ENCODE measurements at places on chromosomes 11 and 22. TPM values are rescaled to one million over a fixed set of nuclear protein-coding genes. Genes with fewer than 3 reads are reported as not detected.

DNA sequence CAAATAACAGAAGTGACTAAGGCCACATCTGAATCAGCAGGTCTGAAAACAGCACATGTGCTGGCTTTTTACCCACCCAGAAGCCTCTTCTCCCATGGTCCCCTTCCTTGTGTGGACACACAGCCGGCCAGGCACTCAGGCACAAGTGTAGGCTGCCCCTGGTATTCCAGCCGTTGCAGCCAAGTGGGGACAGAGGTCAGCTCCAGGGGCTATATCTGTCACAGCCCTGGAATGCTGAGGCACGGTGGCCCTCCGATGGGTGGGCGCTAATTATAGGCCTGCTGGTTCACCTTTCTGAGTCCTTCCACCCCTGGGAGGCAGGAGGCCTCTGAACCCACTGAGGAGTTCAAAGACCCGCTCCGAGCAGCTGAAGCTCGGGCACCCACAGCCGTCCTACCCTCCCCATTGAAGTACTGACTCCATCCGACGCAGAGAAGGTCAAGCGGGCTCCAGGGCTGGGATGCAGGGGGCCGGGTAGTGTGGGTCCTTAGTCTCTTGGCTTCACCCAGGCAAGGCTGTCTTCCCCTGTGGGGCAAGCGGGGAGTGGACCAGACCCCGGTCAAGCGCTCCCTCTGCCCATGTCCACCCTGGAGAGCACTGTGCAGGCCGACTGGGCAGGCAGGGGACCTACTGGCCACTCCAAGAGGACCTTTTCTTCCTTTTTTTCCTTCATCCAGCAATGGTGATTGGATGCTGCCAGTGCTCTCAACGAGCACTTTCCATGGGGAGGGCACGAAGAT is 14.3 kb downstream of the FGF3 start:
- DNase-seq = no peak

- DNase-seq = no peak
Measured at GRCh38 chr11:67468056-67468455, 995 bp downstream of the TMEM134 start.

DNA sequence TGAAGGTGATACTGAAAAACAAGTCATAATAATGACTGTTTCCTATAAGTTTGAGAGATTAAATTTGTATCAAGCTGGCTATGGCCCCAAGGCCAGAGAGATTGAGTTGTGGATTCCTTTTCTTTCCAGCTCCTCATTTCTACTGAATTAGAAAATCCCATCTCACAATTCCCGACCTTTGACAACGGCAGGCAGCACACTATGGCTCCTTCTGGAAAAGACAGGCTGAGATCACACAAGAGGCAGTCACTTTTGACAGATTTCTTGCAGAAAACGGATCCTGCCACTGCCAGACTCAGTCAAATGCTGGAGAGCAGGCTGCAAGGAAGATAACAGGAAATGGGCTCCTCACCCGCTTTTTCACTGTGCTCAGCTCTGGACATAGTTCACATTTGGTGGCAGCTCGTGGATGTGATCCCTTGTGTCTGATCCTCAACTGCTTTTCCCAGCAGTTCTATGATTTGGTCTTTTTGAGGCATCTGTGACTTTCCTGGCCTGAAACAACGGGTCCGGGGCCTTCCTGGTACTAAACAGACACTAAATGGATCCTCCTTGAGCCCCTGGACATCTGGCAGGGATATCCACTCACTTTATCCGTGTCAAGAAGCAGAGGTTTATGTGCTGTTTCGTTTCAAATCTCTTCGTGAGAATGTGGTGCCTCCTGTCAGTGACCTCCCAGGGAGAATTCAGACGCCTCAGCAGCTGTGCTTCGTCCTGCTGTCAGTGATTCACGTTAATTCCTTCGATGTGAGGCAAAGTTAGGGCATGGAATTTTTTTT is 26.1 kb upstream of the RTL6 start:
- peak; percentile 56 for DNase-seq

OR2AG2 gene
- polyA plus RNA-seq = not detected

APLP2 gene
- 447 TPM for polyA plus RNA-seq

ATG16L2 gene
- polyA plus RNA-seq = 48.6 TPM
